ENCODE measurements at places on chromosomes 11 and 22.

DNA sequence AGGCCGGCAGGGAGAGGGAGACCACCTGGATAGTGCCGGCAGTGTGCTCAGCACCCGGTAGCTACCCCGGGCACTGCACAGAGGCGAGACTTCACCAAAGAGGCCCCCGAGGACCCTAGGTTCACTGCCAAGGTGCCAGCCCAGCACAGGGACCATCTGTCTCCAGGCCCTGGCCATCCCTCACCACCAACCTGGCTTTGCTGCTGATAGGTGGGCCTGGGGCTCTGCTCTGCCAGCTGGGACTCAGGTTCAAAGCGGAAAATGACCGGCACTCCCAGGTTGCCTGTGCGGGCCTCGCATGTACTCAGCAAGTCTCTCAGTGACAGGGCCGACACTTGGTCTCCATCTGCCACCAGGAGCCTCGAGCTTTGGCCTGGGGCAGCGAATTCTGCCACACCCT lies 812.2 kb downstream of the BRD1 start:
- no peak for DNase-seq

GRCh38 chr11:12212174-12212820 lies 101.9 kb downstream of the MICAL2 start:
- DNase-seq: no peak

GRCh38 chr11:12973528-12974181 lies 35.5 kb upstream of the RASSF10 start:
- DNase-seq: no peak

- DNase-seq: no peak
Observed at GRCh38 chr11:108037211-108037610, 28.5 kb downstream of the CUL5 start.

- no peak for DNase-seq
Observed at GRCh38 chr11:91932151-91932821, 292.3 kb upstream of the FAT3 start.

GRCh38 chr11:102467853-102468580 lies 15.5 kb upstream of the TMEM123 start:
- DNase-seq: no peak

DNA sequence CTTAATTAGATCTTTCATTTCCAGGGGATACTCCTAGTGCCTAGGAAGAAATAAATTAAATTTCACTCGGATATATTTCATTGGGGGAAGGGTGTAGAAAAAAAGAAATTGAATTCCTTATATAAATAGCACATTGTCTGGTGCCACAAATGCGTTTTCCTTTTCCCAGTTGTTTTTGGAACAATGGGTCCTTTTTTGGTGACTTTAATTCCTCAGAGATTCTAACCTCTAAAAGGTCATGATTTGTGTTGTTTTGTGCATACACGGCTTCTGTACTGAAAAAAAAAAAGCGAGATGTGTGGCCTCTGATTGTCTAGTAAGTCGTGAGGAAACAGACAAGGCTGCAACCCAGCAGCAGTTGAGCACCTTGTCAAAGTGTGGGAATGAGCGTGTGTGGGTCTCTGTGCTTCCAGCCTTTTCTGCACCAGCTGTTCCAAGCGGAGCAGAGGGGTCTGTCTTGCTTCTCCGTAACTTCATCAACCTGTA lies 64.5 kb upstream of the CRTAM start:
- no peak for DNase-seq

DNA sequence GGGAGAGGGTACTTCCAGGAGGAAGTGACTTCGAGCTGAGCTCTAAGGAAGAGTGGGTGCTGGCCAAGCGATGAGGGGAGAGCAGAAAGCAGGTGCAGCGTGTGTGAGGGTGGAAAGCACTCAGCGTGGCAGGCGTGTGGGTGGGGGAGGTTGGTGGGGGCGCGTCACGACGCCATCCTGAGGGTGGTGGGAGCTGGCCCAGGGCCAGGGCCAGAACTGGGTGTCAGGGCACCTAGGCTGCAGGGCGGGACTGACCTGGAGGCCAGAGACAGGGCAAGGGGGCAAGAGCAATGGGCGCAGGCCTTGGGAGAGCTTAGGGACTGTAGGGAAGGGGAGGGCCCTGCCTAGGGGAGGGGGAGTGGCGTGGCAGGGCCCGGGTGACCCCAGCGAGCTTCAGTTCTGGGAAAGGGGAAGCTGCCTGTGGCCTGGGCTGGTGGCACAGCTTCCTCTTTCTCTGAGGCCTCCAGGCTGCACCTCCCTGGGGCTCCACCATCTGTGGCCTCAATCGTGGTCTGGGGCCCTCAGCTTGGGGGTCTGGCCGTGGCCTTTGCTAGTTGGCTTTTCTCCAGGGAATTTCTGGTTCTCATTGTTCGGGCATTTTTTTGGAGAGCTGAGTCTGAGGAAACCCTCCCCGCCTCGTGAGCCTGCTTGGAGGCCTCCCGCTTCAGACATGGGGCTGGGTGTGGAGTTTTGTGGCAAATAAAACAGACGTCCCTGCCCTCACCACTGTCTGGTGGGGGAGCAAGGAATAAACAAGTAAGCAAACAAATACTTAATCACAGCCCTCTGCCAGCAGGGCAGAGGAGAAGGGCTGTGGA lies 8.9 kb downstream of the RELT start:
- DNase-seq: no peak

- DNase-seq: no peak
Observed at GRCh38 chr11:8717876-8718753, 35.5 kb downstream of the RPL27A start.

DNA sequence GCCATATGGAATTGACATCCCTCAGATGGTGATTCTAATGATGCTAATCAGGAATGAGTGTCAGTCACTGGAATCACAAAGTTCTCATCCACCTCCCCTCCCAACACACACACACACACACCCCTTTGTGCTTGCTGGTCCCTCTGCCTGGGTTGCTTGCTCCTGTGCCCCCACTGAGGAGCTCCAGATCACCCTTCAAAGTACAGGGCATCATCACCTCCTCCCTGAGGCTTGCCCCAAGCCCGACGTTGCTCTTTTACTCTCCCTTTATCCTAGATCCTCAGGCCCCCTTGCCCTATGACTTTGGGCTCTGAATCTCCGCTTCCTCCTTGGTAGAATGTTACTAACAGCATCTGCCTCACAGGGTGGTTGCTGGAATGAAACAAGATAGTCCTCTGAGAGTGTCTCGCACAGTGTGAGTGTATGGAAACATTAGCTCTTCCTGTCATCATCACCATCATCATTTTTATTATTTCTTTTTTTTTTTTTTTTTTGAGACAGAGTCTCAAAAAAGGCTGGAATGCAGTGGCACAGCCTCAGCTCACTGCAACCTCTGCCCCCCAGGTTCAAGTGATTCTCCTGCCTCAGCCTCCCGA lies 3.4 kb downstream of the TOM1 start:
- no peak for DNase-seq
